CD4-positive, alpha-beta T cell treated with Interleukin-10 for 1 hour (primary cell): ENCODE measurements at places on chromosomes 6 and 20.

GRCh38 chr6:23505026-23505425 lies 621.0 kb upstream of the NRSN1 start:
- no peak for DNase-seq

DNA sequence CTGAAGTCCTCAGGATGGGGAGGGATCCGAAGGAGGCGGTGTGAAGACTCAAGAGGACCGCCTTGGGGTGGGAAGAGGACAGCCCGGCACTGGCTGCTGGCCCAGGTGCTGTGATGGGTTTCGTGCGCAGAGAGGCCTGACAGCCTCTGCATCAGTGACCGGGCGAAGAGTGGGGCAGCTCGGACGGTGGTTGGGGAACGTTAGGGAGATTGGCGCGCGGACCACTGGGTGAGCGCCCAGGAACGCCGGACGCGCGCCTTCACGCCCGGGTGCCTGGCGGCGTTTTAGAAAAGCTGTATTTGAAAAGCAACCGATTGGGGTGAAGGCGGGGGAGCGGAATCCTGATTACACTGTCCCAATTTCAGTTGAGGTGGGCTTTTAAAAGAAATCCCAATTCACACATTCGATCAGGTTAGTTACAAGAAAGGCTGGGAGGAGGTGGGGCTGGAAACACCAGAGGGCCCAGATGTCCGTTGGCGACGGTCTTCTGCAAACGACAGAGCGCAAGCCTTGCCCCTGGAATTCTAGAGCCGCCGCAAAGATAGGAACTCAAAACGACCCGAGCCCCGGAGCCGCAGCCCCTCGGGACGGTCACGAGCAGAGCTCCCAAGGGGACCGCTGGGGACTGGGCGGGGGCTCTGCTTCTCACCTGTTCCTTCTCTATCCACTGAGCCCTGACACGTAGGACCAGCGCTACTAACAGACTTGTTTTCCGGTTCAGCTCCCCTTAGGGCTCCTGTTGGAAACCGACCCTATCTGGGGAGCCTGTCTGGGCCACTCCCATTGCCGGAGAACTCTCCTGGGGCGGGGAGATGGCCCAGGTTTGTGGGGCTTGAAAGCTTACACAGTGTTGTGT lies 8.5 kb upstream of the TRIM40 start:
- DNase-seq = no peak

DNA sequence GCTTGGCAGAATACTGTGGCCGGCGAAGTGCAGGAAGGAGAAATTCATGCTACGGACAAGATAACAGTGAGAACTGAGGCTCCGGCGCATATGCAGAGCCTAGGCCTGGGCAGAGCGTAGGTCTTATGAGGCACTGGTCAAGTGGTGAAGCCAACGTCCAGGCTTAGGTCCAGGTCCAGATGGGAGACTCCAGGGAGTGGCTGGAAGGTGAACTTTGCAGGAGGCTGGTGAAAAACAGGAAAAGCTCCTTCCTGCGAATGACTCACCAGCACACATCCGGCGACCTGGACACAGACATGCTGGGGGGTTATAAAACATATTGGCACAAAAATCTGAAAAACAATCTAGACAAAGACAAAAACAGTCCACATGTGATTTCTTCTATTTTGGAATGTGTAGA lies 15.4 kb downstream of the C6orf141 start:
- no peak for DNase-seq

GRCh38 chr20:34023937-34024722 lies 30.4 kb downstream of the RALY start:
- no peak for DNase-seq

DNA sequence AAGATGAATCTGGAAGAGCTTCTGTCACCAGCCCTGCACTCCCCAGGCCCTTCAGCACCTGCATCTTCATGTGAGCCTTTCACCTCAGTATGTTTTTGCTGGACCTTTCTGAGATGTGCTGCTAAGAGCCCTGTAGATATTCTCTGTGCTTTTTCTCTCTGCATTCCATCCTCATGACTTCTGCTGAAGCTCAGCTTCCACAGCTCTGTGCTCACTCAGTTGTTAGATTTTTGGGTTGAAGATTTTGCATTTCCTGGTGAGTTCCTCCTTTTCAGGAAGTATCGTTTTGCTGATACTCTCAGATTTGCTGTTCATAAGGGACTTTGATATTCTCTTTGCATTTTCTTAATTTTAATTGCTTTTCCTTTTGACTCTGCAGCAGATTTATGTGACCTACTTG lies 18.3 kb downstream of the KIAA1586 start:
- DNase-seq = no peak

DNA sequence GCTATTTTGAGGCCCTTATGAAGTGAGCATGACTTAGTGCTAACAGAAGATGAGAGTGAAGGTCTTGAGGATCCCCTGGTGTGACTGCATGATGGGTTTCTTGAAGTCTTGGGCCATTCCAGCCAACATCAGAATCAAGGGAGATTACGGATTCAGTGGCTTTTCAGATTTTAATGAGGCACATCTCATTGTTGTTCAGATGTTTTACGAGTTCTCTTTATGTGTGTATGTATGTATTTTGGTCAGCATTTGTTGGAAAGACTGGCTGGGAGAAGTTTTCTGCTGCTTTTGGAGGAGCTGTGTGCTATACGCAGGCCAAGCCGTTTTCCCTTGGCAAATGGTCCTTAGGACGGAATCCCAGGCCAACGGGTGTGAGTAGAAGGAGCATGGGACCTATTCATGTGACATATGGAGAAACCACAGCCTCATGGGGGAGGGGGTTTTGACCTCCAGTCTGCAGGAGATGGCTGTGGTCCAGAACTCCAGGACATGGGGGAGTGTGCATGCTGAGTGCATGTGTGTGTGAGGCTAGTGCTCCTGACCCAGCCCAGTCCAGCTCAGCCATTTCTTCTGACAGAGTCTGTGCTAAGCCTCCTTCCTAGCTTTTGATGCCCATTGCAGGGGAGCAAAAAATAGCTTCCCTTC lies 35.3 kb downstream of the CHMP4B start:
- no peak for DNase-seq

GRCh38 chr20:48659858-48660257 lies 167.9 kb downstream of the PREX1 start:
- DNase-seq = no peak

GRCh38 chr6:138953451-138953850 lies 34.6 kb downstream of the REPS1 start:
- no peak for DNase-seq

- peak; percentile 44 for DNase-seq
Observed at GRCh38 chr20:24917797-24918578, 31.1 kb upstream of the CST7 start.

- no peak for DNase-seq
Observed at GRCh38 chr6:15905488-15906419, 223.1 kb upstream of the MYLIP start.

- DNase-seq = no peak
Observed at GRCh38 chr6:41818271-41819054, 31.0 kb downstream of the TOMM6 start.

DNA sequence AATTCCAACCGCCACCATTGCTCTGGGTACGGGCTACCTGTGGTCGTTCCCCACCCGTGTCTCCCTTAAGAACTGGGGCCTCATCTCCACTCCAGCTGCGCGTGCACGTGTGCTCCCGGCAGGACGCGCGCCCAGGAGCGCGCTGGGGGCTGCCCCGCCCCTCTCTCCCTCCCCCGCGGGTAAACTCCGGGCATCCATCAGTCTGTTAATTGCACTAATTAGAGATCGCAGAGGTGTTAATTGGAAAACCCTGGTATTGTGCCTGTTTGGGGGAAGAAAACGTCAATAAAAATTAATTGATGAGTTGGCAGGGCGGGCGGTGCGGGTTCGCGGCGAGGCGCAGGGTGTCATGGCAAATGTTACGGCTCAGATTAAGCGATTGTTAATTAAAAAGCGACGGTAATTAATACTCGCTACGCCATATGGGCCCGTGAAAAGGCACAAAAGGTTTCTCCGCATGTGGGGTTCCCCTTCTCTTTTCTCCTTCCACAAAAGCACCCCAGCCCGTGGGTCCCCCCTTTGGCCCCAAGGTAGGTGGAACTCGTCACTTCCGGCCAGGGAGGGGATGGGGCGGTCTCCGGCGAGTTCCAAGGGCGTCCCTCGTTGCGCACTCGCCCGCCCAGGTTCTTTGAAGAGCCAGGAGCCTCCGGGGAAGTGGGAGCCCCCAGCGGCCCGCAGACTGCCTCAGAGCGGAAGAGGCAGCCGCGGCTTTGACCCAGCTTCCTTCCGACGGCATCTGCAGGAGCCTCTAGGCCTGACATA lies 14.4 kb downstream of the FOXP4 start:
- peak; percentile 92 for DNase-seq

GRCh38 chr20:11380283-11380682 lies 537.4 kb upstream of the BTBD3 start:
- DNase-seq = no peak

- no peak for DNase-seq
Observed at GRCh38 chr6:170132011-170132521, 158.8 kb downstream of the DLL1 start.

DNA sequence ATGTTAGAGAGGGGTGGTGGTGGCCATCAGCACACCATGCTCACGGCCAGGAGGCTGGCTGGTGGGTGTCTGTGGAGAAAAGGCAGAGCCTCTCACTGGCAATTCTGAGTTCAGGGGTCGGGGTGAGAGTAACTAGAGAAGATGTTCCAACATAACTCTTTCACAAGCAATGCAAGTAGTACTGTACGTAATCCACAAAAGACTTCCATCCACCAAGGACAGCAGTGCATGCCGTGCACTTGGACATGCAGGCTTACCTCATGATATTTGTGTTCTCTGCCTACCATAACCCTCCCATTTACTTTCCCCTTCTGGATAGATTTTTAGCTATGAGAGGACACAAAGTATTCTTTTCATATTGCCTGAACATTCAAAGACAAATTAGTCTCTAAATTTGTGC lies 51.3 kb downstream of the DCBLD1 start:
- no peak for DNase-seq

GRCh38 chr20:20520776-20521175 lies 152.9 kb downstream of the INSM1 start:
- no peak for DNase-seq

DNA sequence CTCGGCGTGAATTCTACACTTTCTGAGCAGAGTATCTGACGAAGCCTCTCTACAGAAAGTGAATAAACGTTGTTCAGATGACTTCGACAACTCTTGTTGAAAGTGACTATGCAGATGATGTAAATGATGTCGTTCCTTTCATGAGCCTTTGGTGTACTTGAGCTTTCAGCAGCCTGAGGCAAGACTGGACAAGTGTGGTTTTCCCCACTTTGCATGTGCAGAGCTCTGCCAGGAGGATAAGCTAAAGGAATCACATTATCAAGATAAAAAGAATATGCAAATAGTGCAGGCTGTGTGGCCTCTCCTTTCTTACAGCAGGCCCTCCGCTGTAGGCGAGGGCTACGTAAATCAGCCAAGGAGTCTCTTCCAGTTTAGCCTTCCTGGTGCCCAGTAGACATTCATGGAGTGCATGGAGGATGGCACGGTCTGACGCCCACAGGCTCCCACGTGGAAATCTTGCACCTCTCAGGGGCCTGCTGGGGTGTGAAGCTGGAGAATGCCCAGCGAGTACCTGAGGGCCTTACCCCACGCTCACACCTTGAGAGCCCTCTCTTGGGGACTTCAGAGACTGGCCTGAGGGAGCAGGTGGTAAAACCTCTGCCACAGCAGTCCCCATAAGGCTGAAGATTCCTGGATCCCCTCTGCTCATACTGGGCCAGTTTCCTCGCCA lies 54.9 kb downstream of the RPP40 start:
- DNase-seq = no peak

DNA sequence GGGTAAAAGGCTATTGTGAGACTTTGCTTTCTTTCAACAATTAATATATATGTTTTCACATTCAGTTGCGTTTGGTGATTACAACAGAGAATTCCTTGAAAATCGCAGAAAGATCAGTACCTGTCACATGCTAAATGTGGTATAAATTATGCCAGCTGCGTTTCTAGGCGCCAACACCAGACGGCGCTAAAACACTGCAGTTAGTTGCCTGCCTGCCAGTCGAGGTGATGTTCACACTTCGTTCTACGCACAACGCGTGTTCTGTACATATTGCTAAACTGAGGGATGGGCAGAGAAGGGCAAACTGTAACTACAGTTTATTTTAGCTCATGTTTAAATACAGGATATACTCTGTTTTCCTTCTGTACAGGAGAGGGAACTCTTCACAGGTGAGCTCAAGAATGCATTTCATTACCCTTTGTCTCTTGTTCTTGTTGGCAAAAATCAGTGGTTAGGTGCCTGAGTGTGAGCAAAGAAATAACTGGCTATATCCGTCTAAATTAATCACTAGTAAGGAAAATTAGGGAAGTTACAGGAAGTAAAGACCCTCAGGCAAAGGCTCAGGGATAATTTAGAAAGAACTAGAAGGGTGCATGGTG lies 100.1 kb upstream of the RGS17 start:
- DNase-seq = peak; percentile 10

GRCh38 chr20:731891-732560 lies 36.3 kb downstream of the SLC52A3 start:
- DNase-seq = no peak

DNA sequence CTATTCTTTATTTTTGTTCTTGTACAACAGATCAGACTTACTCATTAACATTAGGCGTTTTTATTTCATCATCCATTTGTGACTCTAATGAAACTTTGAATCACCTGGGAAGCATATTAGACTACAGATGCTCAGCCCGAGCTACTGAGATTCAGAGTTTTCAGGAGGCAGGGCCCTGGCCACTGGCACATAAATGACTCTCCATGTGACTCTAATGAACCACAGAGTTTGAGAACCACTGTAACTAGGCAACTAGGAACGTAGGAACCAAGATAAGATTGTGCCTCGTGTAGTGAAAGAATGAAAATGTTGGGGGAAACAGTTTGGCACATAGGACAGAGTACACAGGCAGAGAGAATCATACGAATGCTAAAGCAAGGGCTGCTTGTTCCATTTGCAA lies 405.9 kb upstream of the BTBD3 start:
- no peak for DNase-seq

- DNase-seq = no peak
Observed at GRCh38 chr6:166809721-166810120, 146.6 kb downstream of the RNASET2 start.

GRCh38 chr6:29790626-29791025 lies 37.0 kb upstream of the HLA-G start:
- no peak for DNase-seq

DNA sequence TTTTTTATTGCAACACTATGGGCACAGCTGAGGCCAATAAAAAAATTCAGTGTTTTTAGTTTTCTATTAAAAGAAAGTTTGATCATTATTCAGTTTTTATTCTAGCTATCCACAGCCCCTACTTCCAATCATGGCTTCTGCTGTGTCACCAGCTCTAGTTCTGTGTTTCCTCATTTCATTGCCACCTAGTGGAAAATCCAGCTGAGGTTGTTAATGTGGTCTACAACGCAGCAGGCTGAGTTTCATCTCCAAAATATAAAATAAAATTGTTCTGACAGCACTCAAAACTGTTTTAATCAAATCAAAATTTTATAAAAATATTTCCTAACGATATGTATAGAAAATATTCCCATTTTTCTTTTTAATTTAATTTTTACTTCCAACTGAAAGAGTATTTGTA lies 13.6 kb downstream of the COL9A1 start:
- DNase-seq = no peak
